ENCODE measurements at places on chromosomes 1 and 21.
A peak's percentile ranks its signal among the peaks of the same experiment; 100 is the strongest.

DNA sequence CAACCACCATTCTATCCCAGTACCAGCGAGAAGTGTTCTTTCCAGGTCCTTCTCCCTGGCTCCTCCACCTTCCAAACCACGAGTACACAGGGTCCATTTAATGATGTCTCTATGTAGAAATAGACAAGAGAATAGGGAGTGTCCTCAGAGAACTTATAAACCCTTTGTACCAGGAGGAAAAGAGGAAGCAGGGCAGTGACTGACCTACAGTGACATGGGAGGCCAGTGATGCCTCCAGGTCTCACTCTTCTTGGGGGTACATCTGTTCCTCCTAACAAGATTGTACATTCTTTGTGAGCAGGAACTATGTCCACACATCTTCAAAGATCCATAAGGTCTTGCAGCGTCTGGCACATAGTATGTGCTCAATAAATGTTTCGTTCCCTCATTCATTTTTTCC is 18.7 kb upstream of the FMOD start:
- no peak for DNase-seq

GRCh38 chr1:11054666-11055065 is 5.2 kb downstream of the SRM start:
- DNase-seq, result no peak

- no peak for DNase-seq
These were observed 336.6 kb downstream of the SIPA1L2 start for GRCh38 chr1:232293361-232293760.

DNA sequence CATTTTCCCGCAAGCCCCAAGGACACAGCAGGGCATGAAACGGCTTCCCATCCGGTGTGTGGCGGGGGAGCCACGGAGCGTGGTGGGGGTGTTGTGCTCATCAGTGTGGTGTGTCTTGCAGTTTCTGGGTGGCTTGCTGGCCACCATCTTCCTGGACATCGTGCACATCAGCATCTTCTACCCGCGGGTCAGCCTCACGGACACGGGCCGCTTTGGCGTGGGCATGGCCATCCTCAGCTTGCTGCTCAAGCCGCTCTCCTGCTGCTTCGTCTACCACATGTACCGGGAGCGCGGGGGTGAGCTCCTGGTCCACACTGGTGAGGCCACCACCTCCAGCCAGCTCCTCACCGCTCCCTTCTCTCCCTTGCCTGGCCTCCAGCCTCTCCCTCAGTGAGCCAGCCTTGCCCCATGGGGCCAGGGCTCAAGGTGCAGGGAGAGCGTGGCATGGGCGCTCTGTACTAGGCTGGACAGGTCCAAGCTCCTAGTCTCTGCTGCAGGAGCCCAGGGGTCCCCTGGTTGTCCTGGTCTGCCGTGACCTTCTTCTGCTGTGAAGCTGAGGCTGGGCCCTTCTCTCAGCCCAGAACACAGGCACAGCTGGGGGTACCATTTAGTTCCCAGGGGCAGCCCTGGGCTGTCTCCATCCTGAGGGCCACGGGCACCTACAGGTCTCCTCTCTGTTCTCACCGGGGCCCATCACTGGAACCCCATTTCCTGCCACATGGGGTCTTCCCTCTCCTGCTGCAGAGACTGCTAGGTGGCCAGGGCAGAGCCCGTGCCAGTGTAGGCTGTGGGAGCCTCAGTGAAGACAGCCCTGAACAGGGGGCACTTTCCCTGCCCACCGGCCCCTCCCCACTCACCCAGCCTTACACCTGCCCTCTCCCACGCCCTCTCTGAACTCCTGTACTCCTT is 12.6 kb downstream of the AGTRAP start:
- DNase-seq, result no peak

- DNase-seq, result no peak
These were observed 43.4 kb downstream of the PRDM15 start for GRCh38 chr21:41835711-41836154.

DNA sequence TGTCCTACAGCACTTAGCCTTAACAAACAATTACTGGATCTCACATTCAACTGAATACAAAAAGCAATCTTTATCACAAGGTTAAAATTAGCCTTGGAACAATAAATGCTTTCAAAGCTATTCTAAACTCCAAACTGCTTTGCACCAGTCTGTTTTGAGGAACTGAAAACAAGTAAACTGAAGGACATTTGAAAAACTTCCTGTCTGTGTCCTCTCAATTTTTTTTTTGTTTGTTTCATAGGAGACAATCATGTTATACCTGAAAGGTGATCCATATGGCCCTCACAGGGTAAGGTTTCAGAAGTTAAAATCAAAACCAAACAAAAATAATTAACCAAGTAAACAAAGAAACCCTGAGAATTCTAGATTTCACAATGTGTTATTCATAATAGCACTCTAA is 459.1 kb downstream of the DPYD start:
- no peak for DNase-seq

DNA sequence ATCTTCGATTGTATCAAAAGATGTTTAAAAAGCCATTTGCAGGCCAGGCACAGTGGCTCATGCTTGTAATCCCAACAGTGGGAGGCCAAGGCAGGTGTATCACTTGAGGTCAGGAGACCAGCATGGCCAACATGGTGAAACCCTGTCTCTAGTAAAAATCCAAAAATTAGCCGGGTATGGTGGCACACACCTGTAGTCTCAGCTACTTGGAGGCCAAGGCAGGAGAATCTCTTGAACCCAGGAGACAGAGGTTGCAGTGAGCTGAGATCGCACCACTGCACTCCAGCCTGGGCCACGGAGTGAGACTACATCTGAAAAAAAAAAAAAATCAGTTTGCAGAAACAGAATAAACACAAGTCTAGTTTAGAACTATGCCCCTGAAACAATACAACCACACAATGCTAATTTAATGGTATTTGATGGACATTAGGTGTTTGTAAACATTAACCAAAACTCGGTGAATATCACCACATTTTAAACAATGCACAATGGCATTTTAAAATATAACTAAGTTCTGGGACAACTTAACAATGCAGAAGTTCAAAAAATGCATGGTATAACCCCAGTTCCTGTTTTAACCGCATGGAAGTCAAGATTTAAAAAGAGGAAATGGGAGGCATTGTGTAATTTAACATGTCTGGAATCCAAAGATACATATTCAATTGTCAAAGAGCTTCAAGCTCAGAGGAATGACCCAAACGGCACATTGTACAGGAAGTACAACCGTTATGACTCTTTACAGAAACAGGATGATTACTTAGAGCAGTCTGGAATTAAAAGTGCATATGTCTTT is 7.1 kb upstream of the PTTG1IP start:
- no peak for DNase-seq

DNA sequence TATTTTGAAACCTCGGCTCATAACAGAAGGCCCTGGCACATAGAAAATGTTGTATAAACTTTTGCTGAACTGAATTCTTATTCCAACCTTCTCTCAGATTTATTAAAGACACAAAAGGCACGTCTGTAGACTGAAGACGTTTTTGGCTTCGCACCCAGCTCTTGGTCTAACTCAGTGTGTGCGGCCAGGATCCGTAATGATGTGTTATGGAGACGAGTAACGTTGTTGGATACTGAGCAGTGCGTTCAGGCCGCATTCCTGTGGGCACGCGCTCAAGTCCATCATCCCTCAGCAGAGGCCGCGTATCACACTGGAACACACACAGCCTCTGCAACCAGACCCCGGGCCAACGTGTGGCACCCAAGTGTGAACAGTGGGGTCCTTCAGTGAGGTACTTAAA is 154.8 kb upstream of the RAB4A start:
- DNase-seq, result no peak

DNA sequence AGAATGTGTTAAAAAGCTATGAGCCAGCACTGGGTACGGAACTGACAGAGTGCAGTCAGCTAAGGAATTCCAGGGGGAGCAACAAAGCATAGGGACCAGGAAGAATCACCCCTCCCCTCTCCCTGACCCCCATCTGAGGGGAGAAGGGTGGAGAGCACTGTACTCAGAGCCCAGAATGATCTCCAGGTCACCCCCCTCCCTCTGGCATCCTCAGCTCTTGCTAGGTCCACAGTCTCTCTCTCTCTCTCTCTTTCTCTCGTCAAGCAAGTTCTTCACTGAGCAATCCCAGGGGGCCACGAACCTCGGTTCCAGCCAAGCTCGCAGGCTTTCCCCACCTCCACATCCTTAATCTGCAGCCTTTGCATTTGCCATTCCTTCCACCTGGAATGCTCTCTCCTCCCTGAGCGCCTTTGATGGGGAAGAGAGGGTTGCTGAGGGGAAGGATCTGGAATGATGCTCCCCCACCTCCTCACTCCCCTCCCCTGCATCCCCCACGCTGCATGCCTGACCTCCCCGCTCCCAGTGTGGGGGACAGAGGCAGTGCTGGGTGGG is 6.7 kb upstream of the WASF2 start:
- DNase-seq, result peak; percentile 89

GRCh38 chr1:245591346-245592188 is 436.8 kb downstream of the KIF26B start:
- DNase-seq, result no peak

DNA sequence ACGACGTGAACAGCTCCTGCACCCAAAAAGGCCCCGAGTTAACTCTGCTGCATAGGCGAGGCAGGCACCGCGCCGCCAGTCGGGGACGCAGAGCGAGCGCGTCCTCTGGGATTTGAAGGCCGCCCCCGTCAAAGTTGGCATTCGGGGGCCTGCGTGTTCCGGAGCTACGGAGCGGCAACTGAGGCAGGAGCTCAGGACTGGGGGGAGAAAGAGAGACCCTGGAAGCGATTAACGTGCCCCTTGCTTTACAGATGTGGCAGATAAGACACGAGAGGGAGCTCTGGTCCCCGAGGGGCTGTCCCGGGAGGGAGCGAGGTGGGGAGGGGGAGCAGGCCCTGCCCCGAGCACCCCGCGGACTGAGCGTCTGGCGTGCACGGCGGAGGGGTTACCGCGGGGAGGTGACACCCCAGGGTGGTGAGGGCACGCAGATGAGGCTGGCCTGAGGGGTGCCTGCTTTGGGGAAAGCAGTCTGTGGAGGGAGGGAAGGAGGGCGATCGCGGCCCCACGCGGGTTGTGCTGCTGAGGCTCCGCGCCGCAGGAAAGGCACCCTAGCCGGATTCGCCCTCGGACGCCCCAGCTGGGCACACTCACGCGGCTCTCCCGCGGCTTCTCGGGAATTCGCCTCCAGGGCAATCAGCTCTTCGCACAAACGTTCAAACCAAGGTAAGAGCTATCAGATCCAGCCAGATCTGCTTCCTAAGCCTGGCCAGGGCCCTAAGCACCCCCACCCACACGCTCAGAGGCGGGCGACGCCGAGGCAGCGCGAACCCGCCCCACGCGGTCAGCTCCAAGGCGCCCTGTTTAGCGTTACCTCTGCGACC is 26.5 kb downstream of the ACTA1 start:
- DNase-seq, result no peak

DNA sequence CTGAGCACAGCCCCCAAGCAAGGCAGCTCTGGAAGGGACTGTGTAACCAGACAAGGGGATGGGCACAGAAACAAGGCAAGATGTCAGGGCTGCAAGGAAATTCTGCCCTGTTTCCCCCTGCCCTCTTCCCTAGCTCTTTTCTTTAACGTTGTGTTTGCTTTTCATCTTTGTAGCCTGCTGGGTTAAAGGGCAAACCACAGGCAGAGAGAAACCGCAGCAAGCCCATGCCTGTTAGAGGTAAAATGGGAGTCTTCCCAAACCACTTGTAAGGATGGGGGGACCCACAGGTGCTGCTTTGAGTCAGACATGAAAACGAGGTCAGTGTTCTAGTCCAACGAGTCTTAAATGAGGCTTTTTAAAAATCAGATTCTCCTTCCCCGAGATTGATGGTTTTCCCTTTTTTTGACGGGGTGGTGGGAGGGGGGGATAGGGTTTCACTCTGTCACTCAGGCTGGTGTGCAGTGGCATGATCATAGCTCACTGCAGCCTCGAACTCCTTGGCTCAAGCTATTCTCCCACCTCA is 13.3 kb downstream of the TGFBR3 start:
- peak; percentile 21 for DNase-seq

- DNase-seq, result no peak
These were observed 107.8 kb upstream of the HMCN1 start for GRCh38 chr1:185626344-185626743.

DNA sequence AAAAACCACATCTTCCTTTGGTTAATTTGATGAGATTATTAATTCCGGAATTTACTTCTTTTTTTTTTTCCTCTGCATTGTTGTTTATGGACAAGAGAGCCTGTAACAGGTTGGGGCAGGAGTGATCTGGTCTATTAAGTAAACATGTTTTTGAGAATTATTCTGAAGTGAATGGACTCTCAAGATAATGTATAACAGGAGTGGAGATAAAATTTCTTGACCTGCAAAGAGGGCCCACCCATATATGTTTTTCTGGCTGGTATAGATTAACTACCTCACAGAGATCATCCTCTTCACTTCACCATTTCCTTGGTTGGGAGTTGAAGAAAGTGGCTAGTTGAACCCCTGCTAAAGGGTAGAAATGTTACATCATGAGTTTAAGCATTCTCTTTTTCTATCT is 10.7 kb downstream of the DDI2 start:
- DNase-seq, result no peak
